ENCODE measurements at places on chromosomes 3 and 15. TPM values are rescaled to one million over a fixed set of nuclear protein-coding genes. Genes with fewer than 3 reads are reported as not detected.

Gene GRK7
- 0.02 TPM for total RNA-seq

Gene SLC2A2
- total RNA-seq, result not detected

Gene TF
- 1.2 TPM for total RNA-seq

Gene CASR
- total RNA-seq, result not detected

Gene CADPS
- not detected for total RNA-seq

Gene CNOT10
- total RNA-seq, result 26.3 TPM

Gene CHRFAM7A
- total RNA-seq, result 4.4 TPM

Gene TRH
- not detected for total RNA-seq

Gene STAB1
- total RNA-seq, result 0.07 TPM

Measured in A549 treated with AZD2906 at 1 μM for 4 hours (cell line).